ENCODE measurements at places on chromosomes 7 and 10. TPM values are rescaled to one million over a fixed set of nuclear protein-coding genes. Genes with fewer than 3 reads are reported as not detected.

GRCh38 chr7:121027761-121028669 is 39.5 kb downstream of the CPED1 start:
- DNase-seq = no peak

DNA sequence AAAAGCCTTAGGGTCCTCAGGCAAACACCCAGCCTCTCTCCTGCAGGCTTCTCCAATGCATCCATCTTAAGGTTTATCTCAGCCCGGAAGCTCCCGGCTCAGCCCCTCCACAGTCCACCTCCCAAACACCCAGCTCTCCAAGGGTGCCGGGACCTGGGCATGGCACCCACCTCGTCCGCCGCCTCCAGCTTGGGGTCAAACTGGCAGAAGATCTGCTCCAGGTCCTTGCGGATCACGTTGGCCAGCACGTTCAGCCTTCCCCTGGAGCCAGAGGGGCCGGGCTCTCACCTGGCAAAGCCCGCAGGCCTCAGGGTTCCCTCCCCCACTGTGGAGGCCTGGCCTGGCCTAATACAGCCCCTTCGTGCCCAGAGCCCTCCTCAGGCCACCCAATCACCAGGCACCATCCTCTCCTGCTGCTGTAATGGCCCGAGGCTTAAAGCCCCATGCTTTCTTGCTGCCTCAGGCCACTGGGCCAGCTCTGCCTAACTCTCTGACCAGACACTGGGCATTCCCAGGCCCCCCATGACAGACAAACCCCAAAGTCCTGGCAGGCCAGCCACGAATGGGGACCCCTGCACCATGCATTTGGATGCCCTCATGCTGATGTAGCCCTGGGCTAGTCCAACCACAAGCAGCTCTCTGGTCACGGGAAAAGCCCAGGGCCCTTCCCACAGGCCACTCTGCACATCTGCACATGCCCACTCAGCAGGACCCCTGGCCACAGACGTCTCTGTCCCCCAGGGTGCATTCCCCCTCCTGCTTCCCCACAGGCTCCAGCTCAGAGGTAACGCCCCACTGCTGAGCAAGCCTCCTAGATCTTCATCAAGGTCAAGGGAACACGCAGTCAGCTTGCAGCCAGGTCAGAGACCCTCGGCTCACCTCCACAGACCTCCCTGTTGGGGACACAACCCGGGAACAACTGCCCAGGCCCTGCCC is 12.3 kb downstream of the OGDHL start:
- no peak for DNase-seq

- no peak for DNase-seq
Observed at GRCh38 chr7:37149051-37149772, 299.5 kb downstream of the ELMO1 start.

DNA sequence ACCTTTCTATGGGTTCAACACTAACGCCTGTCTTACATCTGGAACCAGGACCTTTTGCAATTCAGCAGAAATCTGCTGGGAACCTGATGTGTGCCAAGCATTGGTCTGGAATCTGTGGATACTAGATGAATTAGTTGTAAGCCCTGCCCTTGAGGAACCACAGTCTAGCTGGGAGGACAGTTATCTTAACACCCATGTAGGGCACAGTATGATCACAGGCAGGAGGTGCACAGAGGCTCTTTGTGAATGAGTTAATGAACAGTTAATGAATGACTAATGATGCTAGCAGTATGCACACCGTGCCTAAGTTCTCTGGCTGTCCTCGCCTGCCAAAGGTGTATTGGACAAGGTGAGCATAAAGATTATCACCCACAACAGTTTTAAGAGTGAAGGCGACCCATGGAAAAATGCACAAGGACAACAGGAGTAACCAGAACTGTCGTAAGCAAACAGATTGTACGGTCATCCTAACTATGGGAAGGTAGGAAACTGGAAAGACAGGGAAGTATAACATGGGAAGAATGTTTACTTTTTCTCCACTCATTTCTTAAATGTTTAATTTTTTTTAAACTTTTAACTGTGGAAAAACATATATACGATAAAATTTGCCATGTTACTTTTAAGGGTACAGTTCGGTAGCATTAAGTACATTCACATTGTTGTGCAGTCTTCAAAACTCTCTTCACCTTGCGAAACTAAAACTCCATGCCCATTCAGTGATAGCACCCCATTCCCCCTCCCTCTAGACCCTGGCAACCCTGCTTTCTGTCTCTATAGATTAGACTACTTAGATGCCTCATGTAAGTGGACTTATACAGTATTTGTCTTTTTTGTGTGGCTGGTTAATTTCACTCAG is 139.9 kb downstream of the CXCL12 start:
- DNase-seq = no peak

DNA sequence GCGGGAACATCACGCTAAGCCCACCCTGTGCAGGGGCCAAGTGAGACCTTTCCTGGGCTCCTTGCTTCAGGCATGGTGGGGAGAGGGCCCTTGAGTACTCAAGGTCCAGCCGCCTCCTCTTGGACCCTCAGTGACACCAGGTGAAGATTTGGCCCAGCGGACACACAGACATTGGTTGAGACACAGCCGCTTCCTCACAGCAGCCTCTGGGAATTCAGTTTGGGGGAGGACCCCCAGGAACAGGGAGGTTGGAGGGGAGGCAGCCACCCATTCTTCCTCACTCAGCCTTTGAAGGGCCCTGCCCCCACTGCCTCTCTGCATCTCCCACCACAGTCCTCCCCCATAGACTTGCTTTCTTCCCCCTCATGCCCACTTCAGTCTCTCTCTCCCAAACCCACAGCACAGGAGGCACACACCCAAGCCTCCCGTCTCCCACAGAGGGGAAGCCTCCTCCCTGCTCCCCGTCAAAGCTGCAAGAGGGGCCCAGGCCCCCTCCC is 31.9 kb downstream of the ANXA8 start:
- no peak for DNase-seq

DNA sequence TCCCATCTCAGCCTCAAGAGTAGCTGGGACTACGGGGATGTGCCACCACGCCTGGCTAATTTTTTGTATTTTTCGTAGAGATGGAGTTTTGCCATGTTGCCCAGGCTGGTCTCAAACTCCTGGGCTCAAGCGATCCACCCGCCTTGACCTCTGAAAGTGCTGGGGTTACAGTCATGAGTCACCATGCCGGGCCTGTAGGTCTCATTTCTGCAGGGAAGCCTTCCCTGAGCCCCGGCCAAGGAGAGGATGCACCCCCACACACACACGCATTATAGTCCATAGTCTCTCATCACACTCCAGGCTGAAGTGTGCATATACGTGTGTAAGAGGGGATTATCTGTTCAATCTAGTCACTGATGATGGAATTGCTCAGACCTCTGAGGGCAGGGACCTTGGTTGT is 29.3 kb downstream of the KCNMA1 start:
- no peak for DNase-seq

DNA sequence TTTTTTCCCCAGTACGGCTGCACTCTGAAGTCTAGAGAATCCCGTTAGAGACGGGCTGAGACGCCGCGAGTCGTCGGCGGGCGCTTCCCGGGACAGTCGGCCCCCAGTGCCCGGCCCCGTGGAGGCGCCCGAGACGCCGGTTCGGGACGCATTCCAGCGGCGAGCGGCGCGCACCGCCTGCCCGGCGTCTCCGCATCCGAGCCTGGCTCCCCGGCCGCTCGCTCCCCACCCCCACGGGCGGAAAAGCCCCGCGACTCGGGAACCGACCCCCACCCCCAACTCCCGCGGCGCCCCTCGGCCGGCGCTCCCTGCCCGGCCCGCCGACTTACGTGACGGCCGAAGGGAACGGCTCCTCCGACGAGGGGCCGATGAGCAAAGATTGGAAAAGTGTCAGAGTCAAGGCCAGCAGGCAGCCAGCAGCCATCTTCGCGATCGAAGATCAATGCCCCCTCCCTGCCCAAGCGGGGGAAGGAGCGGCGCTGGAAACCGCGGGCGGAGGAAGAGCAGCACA is 486 bp downstream of the CACNA2D1 start:
- peak; percentile 27 for DNase-seq

DNA sequence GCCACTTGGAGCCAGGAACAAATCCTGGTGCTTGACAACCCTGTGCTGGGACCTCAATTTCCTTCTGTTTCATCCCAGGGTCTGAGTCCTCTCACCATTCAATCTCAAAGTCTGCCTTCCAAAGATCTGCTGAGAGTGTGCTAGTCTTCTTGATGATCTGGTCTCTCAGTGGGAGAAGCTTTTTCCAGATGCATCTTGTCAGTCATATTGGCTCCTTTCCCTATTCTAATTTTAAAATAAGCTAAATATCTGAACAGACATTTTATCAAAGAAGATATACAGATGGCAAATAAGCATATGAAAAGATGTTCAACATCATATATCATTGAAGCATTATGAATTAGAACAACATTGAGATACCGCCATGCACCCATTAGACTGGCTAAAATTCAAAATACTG is 469.3 kb downstream of the NEBL start:
- no peak for DNase-seq

DNA sequence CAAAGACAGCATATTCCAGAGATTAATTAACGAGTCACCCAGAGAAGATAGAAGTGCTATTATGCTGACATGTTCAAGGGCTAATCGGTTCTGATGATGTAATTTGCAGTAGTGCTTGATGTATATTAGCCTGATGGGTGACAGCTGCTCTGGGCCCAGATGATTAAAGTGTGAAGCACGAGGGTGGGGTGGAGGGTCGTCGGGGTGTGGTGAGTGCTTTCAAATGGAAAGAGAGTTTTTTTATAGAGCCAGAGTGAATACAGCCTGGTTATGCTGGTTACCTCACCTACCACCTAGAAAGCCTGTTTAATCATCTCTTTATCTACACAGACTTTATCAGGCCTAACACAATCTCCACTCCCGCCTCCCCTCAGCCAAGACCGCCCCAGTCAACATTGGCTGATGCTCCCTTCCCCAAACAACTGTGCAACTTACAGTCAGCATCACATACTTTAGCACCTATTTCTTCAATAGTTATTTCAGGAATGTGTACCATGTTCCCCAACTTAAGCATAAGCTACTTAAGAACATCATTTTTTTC is 11.5 kb upstream of the STN1 start:
- no peak for DNase-seq

DNA sequence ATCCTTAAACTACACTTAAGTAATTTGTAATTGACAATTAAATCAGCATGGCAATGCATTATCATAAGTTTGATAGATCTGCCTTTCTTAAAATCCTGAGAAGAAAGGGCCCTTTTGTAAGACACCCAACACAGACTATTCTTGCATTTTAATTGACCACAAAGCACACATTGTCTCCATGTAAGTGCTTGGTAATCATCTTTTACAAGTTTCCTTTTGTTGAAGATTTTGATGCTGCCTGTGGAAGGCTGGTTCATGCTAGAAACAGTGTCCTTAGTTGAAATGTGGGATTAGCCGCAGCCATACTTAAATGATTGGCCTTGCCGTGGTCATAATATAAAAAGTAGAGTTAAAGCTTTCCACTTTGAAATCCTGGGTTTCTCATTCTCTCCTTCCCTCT is 32.3 kb upstream of the CELF2 start:
- DNase-seq = no peak

GRCh38 chr10:117412469-117413010 is 37.3 kb upstream of the PDZD8 start:
- no peak for DNase-seq

OPN1SW gene
- not detected for total RNA-seq

SEC61A2 gene
- total RNA-seq = 15.6 TPM

COL26A1 gene
- total RNA-seq = not detected

SFMBT2 gene
- 1.1 TPM for total RNA-seq

AKR1C1 gene
- total RNA-seq = 7.5 TPM

HPSE2 gene
- total RNA-seq = not detected

NEURL1 gene
- 0.50 TPM for total RNA-seq

ANKRD30A gene
- not detected for total RNA-seq

ACTR3C gene
- total RNA-seq = 1.1 TPM
